CD4-positive, CD25-positive, alpha-beta regulatory T cell (primary cell): ENCODE measurements at places on chromosomes 2 and 18. TPM values are rescaled to one million over a fixed set of nuclear protein-coding genes. Genes with fewer than 3 reads are reported as not detected.

DNA sequence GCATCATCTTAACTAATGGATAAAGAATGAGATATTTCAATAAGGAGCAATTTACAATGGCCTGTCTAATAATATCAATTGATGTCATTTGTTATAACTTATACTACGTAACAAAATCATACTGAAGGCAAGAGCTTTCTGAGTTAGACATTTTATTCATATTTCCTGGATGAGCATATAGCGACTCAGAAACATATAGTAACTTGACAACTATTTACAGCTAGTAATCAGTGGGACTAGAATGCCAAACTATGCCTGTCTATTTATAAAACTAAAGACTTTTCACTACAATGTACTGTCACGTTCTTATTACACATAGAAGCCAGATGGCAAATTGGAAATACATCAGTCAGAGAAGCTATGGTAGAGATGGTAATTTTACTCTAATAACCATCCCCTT is 766.2 kb upstream of the TMEFF2 start:
- DNase-seq, result no peak

GRCh38 chr2:36697424-36698066 is 1.0 kb downstream of the VIT start:
- DNase-seq, result no peak

DNA sequence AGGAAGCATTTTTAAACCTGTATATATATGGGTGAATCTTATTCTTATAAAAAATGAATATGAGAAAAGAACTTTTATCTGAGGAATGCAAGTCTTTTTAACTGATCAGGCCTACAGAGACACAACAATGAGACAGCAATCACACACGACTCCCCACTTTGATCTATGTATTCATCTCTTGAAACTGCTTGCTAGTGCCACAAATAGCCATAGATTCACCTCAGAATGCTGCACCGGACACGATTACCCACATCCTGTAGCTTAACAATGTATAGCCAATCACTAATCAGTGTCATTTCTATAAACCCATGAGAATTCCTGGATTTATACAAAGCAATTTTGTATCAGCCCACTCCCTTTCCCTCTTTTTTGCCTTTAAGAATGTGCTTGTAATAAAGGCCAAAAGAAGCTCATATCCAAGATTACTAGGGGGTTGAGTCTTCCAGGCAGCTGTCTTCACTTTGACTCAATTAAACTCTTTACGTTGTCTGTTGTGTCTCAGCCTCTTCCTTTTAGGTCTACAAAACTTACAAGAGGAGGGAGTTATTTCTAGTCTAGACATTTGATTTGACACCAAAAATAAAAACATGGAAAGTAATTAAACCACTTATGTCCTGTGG is 94.9 kb downstream of the MBD2 start:
- peak; percentile 69 for DNase-seq

GRCh38 chr18:41075212-41075611 is 879.8 kb upstream of the PIK3C3 start:
- DNase-seq, result no peak

SRD5A2 gene
- polyA plus RNA-seq, result not detected

GNAL gene
- polyA plus RNA-seq, result 0.05 TPM

DNA sequence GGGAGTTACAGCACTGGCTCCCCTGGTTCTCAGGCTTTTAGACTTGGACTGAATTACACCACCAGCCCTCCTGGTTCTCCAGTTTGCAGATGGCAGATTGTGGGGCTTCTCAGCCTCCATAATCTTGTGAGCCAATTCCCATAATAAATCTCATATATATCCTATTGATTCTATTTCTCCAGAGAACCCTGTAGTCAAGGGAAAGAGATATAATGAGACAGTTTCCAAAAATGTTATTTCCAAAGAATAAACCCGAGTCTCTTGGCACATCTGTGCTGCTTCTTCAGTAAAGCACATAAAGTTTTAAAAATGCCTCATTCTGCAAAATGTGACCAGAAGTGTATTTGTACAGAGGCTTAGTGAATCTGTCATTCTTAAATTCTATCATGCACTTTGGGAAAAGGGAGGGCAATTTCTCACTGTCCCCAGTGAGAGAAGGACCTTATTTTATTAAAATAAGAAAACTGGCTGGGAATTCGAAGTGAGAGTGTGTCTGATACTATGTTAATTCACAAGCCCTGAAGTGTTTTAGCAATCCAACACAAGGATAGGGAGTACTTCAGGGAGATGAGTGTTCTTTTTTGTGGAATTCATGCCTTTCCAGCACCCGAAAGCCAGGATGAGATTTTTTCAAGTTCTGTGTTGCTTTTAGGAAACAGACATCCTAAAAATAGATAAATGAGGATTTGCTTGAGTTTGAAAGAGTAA is 282.4 kb upstream of the CHAC2 start:
- no peak for DNase-seq

DNA sequence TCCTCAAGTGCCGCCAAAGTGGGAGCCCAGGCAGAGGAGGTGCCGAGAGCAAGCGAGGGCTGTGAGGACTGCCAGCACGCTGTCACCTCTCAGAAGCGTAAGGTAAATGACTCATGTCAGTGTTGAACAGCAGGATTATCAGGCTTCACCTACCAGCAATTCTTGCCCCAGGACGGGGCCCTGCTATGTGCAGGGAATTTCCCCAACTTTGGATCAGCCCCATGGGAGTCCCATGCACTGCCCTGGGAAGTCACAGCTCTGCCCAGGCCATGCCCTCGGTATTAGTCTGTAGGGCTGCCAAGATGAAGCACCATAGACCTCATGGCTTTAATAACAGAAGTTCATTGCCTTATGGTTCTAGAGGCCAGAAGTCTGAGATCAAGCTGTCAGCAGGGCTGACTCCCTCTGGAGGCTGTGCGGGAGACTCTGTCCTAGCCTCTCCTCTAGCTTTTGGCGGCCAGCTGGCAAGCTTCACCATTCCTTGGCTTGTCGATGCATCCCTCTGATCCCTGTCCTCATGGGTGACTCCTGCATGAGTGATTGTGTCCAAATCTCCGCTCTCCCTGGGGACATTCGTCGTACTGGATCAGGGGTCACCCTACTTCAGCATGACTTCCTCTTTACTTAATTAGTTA is 55.9 kb downstream of the TRPM8 start:
- no peak for DNase-seq

- peak; percentile 70 for DNase-seq
Observed at GRCh38 chr2:54574107-54574859, 118.2 kb downstream of the SPTBN1 start.

DNA sequence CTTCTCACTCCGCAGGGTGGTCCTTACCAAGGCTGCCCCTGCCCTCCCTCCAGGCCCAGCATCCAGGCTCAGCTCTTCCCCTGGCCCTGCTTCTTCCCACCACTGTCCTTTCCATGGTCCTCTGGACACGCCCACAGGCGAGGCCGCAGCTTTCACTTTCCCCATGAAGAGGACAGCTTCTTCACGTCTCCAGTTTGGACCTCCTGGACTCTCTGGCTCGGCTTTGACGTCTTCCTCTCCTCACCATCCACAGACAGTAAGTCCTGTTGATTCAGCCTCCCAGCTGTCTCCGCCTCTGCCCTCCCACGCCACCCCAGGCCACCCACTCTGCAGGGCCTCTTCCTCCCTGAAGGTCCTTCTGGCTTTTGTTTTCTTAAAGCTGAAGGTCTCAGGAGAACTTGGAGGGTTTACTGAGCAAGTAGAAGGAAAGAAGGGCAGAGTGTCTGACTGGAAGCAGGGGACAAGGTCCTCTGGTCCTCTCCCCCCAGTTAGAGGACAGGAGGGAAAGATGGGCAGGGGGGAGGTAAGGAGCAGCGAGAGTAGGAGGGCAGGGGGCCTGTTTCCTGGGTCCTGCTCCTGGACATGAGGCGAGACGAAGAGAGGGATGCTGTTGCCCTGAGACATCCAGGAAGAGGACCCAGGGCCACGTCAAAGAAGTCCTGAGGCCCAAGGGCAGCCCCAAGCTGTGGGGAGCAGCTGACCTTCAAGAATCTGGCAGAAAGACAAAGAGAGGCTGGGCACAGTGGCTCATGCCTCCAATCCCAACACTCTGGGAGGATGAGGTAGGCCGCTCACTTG is 24.7 kb upstream of the NMUR1 start:
- DNase-seq, result no peak

DNA sequence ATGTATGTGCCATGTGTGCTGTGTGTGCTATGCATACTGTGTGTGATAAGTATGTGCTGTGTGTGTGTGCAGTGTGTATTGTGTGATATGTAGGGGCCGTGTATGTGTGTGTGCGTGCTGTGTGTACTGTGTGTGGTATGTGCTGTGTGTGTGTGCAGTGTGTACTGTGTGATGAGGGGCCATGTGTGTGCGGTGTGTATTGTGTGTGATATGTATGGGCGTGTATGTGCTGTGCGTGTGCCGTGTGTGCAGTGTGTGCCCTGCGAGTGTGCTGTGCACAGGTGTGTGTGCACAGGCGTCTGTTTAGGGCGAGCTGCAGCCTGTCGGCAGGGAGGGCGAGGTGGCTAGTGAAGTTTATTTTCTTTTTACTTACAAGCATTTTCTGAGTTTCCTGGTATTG is 16.1 kb downstream of the SNORC start:
- no peak for DNase-seq

- no peak for DNase-seq
Observed at GRCh38 chr18:75810516-75810915, 383.0 kb upstream of the SMIM21 start.

DNA sequence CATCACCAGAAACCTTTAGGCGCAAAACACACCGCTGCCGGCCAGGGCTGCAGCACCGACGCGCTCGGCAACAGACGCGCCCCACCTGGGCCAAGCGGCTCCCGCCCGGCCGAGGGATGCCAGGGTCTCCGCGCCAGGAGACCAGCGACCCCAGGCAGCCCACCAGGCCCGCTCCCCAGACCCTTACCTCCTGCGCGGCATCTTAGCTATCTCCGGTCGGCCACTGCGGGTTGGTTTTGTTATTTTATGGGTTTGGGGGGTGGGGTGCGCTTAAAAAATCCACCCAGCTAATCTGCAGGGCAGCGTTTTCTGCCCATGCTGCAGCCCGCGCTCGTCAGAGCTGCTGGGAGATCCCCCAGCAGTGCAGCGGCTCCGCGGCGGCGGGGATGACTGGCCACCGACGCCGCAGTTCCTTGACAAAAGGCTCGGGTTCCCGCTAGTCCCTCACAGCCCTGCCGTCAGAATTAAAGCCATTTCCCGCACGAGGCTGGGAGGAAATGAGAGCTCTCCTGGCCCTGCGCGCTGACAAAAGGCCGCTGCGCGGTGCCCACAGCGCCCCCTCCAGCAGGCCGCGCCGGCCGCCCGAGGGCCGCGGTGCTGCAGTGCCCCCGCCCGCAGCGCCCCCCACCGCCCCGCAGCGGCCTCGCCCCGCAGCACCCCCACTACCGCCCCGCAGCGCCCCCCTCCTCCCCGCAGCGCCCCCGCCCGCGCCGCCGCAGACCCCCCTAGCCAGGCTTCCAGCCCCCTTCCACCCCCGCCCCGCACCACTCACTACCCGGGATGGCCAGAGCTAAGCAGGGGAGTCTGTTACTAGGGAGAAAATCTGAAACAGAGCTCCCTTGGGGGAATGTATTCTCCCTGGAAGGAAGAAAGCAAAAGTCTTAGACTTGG is at the start of gene ADD2:
Gene ADD2 (minus strand): TSS at position 502 of the 891 bp plus-strand sequence. CDS start 61,792 bp downstream, outside the sequence.
- DNase-seq, result no peak
